Left lung (tissue), 14 donors: ENCODE measurements at places on chromosomes 3 and 15. TPM values are rescaled to one million over a fixed set of nuclear protein-coding genes. Genes with fewer than 3 reads are reported as not detected.

GRCh38 chr3:98331329-98331728 lies 22.3 kb upstream of the OR5K4 start:
- no peak for DNase-seq

GRCh38 chr3:151265166-151265565 lies 13.2 kb downstream of the P2RY14 start:
- DNase-seq, result no peak

DNA sequence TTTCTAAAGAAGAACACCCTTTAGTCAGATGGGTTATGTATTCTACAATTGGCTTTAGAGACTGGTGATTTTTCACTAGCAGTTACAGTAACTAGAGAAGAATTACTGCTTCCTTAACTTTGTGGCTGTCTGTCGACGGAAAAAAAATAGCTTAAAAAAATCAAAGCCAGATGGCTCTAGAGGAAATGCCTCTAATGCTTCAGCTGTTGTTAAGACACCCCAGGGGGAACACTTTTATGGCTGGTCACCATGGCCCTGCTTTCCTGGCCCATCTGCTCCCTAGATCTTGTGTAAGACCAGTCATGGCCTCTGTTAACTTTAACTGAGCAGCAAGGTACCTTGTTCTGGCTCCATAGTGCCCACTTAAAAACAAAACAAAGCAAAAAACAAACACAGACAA lies 198.6 kb upstream of the PLSCR5 start:
- DNase-seq, result no peak

DNA sequence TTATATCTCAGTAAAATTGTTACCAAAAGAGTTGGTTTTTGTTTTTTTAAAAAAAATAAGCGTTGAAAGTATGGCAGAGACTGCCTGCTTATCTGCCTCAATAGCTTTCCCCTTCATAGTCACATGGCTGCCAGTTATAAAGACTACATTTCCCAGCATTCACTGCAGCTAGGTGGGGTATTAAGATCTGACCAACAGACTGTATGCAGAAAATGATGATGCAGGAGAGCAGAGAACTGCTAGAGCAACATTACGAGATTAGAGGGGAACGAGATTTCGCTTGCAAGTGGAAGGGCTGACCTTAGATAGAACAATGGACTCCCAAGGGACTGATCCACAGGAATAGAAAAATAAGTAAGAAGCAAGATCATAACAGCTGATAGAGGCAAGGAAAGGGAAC lies 14.3 kb downstream of the RHOA start:
- DNase-seq, result no peak

DNA sequence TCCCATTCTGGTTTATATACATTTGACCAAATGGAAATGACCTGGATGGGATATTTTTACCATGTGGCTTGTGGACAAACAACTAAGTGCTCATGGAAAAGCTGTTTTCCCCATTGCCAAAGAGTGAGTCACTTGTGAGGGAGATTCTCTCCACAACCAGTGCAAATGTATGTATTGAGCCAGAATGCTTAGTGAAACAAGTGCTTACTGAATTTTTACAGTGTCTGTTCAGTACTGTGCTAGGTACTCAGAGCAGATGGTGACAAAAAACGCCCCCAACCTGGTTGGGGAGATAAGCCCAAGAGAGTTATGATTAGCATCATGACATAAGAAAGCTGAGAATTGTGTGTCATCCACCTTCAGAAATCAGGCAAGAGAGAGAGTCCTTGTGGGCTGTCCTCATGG lies 2.3 kb downstream of the CHP1 start:
- no peak for DNase-seq

DNA sequence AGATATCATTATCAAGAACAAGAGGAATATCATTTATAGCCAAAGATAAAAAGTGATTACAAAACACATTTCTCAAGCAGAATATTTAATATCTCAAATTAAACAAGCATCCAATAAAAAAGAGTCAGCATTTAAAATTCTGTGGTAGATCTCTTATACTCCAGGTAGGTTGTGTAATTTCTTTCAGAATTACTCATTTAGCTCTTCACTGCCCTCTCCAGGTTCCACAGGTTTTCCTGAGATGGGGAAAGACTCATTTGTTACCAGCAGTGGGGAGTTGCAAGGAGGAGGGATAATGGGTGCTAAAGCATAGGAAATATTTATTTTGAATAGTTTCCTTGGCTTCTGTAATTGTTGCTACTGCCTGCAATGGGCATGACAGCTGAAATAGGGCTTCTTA lies 83.1 kb upstream of the RASGRP1 start:
- DNase-seq, result no peak

GRCh38 chr3:111859061-111859973 lies at the start of gene PHLDB2:
PHLDB2 (plus strand) TSS chr3:111859265; CDS start chr3:111884078, 24,813 bp downstream.
- DNase-seq, result peak; percentile 87

- no peak for DNase-seq
Measured at GRCh38 chr15:88744548-88745020, 58.7 kb upstream of the ACAN start.

- no peak for DNase-seq
Measured at GRCh38 chr3:43171748-43172147, 65.9 kb upstream of the POMGNT2 start.

- no peak for DNase-seq
Measured at GRCh38 chr3:160758929-160759577, 3.0 kb downstream of the PPM1L start.

GRCh38 chr15:90037961-90038631 lies 37.0 kb downstream of the ZNF710 start:
- no peak for DNase-seq

GRCh38 chr15:34010921-34011320 lies 28.1 kb downstream of the AVEN start:
- no peak for DNase-seq

DNA sequence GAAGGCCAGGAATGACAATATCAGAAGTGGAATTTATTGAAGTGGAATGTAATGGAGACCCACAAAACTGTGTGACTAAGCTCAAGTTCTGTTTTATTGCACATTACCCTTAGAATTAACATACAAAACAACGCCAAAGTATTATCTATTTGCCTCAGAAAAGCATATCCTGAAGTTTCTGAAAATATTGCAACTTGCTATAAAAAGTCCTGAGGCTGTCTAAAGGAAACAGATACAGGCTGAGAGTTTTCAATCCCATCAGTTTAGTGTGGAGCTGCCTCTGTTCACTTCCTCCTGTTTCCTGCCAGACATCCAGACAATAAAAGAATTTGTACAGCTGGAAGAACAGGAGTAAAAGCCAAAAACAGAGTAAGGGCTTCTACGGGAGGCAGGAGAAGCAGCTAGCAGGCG lies 108.8 kb downstream of the FBN1 start:
- DNase-seq, result no peak

DNA sequence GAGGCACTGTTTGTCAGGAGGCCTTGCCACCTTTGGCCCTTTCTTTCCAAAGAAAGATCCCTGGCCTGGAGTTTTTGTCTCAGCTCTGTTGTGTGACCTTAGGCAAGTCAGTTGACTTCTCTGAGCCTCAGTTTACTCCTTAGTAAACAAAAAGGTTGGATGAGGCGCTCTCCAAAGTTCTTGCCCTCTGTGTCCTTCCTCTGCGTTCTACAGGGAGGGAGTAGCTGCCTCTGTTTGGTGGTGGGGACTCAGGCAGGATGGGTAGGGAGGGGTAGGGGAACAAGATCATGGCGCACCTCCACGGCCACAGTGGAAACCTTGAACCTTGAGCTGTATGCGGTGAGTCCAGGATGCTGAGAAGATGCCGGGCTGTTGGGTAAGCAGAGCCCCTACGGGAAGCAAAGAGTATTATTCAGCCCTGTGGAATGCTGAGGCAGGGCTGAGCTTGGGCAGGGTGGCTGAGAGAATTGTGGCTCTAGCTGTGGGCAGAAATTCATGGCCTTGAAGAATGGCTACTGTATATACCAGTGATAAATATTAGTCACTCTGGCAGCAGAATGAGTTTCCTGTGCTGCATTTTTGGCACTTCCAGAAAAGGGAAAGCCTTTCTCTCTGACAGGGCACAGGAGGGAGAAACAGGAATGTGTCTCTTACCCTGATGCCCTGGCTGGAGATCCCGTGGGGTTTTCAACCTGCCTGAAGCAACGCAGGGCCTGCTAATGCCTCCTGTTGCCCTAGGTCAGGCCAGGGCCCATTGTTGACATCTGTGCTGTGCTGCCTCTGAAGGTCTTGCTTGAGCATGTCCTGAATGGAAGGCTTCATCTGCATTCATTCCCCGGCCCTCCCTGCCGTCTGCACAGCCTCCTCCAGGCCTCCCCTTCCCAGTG lies 39.9 kb downstream of the SMAD3 start:
- DNase-seq, result no peak

GRCh38 chr15:73951601-73952000 lies 25.3 kb downstream of the LOXL1 start:
- DNase-seq, result no peak

GRCh38 chr3:187677604-187678003 lies 7.4 kb upstream of the SST start:
- no peak for DNase-seq

GRCh38 chr15:68792901-68793766 lies 27.6 kb downstream of the ANP32A start:
- peak; percentile 82 for DNase-seq

DNA sequence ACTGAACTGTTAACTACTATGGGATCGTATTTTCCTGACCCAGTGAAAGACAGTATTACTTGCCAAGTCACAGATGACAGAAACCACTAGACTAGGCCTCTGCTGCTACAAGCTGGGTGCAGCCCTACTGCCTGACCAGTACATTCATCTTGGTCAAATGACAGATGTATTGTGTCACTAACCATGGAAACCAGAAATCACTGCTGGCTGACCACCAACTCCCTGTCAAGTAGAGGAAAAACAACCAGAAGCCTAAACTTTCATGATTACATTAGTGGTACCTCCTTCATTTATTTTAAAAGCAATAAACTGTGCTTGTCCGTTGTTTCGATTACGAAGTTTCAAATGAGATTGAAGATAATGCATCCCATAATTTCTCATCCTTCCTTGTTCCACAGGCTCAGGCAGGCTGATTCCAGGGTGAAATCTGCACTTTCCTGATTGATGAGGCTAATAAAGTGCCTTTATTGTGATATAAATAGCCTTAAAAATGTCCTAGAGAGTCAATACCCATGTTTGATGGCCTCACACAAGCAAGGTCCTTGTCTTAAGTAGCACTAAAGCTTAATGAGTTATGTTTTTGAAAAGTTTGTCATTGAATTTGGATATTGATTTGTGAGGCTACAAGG lies 309.7 kb downstream of the LSAMP start:
- DNase-seq, result peak; percentile 51

- DNase-seq, result no peak
Measured at GRCh38 chr3:155244216-155244615, 49.3 kb downstream of the STRIT1 start.

- no peak for DNase-seq
Measured at GRCh38 chr3:147173257-147173656, 233.1 kb downstream of the ZIC4 start.

GRCh38 chr15:78988361-78988911 lies 43.6 kb upstream of the CTSH start:
- DNase-seq, result peak; percentile 95

DNA sequence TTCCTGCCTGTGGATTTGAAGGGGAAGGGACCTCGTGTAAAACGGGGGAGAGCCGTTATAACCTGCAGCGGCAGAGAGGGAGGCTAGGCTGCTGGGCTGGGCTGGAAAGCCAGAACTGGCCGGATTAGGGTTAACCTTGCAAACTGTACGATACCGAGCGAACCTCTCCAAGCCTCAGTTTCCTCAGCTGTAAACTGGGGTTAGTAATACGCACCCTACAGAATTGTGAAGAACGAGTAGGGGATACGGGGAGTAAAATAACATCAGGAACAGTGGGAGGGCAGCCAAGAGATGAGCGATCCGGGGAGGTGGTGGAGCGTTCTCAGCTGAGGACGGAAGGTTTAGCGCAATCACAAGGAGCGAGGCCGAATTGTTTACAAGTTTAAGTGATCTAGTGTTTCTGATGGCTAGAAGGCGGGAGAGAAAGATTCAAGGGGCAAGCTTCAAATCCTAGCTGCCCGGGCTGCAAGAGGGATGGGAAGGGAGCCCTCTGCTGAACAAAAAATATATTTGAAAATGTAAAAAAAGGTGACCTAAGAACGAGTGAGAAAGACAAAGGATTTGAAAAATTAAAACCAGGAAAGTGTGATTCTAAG lies 768 bp upstream of the SEMA5B start:
- no peak for DNase-seq

- no peak for DNase-seq
Measured at GRCh38 chr3:82587174-82587573, 825.7 kb upstream of the GBE1 start.

- no peak for DNase-seq
Measured at GRCh38 chr3:62670351-62670750, 204.9 kb downstream of the CADPS start.

Gene NPAP1
- 0.13 TPM for total RNA-seq

Gene XCR1
- 0.44 TPM for total RNA-seq

Gene GOLGA6L4
- total RNA-seq, result 2.9 TPM

Gene COMMD2
- total RNA-seq, result 43.1 TPM

Gene ADAMTSL3
- total RNA-seq, result 10.5 TPM

Gene C3orf85
- total RNA-seq, result not detected

Gene FRMD4B
- total RNA-seq, result 49.0 TPM

Gene C3orf38
- 22.3 TPM for total RNA-seq

Gene EXD1
- not detected for total RNA-seq
